ENCODE measurements at places on chromosomes 7 and 10.
A peak's percentile ranks its signal among the peaks of the same experiment; 100 is the strongest.

GRCh38 chr7:117014673-117015133, 61.4 kb downstream of the ST7 start:
- DNase-seq: peak; percentile 48

GRCh38 chr10:31004611-31005193, 27.0 kb downstream of the ZNF438 start:
- DNase-seq: no peak

DNA sequence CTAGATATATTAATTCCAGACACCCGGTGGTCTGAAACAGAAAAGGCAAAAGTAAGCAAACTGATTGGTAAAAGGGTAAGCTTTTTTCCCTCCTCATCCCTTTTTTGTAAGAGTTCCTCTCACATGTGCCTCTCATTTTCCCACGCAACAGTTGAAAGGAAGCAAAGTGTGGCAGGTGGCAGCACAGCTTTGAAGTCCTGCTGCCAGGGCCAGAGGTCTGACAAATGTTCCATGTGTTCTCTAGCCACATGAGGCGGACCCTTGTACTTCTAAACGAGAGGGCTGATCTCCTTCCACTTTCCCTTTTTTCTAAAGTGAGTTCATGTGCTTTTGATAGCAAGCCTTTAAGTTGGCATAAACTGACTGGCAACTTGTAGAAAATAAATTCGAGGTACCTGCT, 217.5 kb downstream of the POLR1F start:
- no peak for DNase-seq

GRCh38 chr10:110818311-110819256, 53.1 kb upstream of the PDCD4 start:
- no peak for DNase-seq

DNA sequence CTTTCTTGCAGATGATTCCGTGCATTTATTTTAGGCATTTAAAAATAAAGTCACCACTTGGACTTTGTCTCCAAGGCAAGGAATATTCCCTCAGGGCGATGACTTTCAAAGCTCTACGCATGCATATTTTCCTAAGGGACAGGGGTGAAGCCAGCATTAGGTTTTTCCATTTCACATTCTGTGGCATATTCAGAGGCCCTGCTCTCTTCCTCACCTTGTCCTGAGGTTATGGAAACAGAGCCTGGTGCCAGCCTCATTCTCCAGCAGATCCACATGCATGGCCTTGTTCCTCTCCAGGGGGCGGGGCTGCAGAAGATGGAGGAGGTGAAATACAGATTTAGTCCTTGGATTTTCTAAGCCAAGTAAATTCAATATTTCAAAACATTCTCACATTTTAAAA, 11.6 kb upstream of the LYZL1 start:
- no peak for DNase-seq

All from DMS153 (cell line).